DMS 273 treated with DMSO at 0.1 percent for 48 hours (cell line): ENCODE measurements at places on chromosomes 11 and 22.
A peak's percentile ranks its signal among the peaks of the same experiment; 100 is the strongest.

- DNase-seq: no peak
These were observed 45.3 kb downstream of the GDPD5 start for GRCh38 chr11:75480185-75481175.

GRCh38 chr11:69848201-69848600, 29.0 kb upstream of the FGF3 start:
- DNase-seq: no peak

- no peak for DNase-seq
These were observed 559 bp downstream of the RANBP1 start for GRCh38 chr22:20116376-20116950.

DNA sequence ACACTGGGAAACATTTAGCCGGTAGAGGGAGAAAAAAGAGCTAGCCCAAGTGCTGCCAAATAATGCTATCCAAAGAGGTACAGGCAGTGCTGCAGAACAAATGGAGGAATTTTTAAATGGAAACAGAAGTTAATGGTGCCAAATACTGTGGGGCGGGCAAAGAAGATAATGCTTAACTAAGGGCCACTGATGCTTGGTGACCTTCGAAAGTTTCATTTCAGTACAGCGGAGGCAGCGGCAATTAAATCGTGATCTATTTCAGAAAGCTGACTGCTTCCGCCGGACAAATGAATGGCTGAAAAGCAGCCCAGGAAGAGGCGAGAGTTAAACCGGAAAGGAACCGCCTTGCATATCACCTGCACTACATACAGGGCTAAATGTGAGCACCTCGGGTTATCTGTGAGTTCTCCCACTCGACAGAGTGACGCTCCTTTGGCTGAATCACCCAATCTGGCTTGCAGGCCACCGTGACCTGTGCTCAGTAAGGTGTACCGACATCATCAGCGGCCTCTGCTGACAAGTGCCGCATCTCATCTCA, 42.1 kb downstream of the CADM1 start:
- DNase-seq: no peak

DNA sequence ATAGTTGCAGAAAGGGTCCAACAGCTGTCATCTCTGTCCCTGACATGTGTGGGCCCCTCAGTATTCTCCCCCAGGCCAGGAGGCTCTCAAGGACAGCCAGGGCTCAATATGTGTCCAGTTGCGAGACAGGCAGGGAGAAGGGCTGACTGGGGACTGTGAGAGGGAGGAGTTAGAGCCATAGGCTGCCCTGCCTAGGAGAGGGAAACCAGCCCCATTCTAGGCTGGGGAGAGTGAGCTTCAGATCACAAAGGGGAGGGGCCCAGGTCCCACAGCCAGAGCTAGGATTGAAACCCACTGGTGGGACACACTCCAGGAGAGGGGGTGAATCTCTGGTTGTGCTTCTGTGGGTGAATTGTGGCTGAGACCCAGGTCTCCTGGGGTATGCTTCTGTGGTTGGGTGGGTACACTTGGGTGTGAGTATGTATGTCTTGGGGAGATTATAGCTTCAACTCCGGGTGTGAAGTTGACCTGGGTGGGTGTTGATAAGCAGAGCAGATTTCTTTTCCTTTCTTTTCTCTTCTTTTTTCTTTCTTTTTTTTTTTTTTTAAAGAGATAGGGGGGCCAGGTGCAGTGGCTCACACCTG, 2.1 kb upstream of the CARNS1 start:
- DNase-seq: no peak

GRCh38 chr11:92751594-92751993, 217.9 kb upstream of the MTNR1B start:
- DNase-seq: peak; percentile 10

DNA sequence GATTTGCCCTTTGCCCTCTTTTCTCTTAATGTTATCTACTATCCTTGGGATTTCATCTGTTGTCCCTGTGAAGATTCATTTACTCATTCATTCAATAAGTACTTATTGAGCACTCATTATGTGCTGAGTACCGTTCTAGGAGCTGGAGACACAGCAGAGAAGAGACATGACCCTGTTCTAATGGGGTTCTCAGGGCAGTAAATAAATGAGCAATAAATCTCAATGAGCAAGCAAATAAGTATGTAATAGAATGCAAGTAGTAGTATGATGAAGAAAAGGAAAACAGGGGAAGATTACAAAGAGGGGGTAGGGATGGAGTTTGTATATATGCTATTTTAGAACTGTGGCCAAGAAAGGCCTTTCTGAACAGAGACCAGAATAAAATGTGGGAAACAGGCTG, 34.2 kb upstream of the NRIP3 start:
- no peak for DNase-seq
